ENCODE measurements at places on chromosomes 16 and 17.

- no peak for DNase-seq
Observed at GRCh38 chr16:8663192-8664089, 11.0 kb upstream of the ABAT start.

GRCh38 chr16:89142474-89143195 lies 28.9 kb upstream of the CDH15 start:
- no peak for DNase-seq

DNA sequence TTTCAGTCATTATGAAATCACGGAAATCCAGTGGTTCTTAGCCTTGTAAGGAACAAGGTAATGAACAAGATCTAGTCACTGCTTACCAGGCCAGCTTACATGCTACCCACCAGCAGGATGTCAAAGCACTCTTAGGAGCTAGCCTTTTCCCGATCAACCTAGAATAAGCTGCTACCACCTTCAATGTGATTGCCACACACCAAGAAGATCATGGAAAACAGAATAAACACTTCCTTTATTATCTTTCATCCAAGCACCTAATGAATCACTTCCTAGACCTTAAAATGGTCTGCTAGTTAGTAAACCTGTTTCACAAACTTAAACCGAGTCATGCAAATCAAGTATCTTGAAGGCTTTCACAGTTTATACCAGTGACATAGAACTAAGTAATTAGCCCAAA lies 5.0 kb downstream of the BBS2 start:
- DNase-seq: no peak

DNA sequence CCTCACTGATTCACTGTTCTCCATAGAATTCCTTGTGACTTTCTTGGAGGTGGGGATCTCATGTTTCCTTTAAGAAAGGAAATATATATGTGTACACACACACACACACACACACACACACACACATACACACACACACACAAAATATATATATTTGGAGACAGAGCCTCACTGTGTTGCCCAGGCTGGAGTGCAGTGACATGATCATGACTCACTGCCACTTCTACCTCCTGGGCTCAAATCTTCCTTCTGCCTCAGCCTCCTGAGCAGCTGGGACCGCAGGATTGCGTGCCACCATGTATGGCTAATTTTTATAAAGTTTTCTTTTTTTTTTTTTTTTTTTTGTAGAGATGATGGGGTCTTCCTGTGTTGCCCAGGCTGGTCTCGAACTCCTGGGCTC lies 45.9 kb downstream of the CDH13 start:
- no peak for DNase-seq

DNA sequence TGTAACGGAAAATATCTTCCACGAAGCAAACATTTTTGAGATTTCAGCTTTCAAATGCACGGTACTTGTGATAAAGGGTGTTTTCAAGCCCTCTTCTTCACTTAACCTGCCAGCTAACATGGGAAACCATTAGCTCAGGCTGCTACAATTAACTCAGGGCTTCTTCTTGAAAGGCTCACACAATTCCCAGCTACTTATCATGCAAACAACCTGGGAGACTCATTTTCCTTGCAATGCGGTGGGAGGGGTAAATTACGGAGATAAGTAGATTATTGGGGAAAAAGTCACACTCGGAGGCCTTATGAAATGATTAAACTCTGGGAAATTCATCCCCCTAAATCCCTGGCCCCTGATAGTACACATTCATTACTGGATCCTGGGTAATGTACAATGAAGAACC lies 266.4 kb downstream of the STX8 start:
- no peak for DNase-seq

- peak; percentile 83 for DNase-seq
Observed at GRCh38 chr16:50747207-50747956, 5.5 kb downstream of the CYLD start.

DNA sequence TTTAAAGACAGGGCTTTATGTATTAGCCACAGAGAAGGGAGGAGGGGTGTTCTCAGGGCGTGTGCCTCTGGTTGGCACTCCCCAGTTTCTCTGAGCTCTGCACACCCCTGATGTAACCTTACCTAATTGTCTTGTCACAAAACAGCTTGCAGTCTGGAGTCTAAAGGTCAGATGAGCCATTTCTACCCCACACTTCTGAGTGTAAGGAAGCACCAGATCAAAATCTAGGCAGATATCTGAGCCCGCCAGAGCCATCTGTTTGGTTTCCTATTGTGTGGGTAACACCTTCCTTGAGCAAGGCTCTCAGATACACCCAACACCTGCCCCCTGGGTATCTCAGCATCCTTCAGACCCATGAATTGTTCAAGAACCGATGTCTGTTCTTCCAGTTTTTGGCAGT lies 15.5 kb downstream of the CDH1 start:
- peak; percentile 58 for DNase-seq

DNA sequence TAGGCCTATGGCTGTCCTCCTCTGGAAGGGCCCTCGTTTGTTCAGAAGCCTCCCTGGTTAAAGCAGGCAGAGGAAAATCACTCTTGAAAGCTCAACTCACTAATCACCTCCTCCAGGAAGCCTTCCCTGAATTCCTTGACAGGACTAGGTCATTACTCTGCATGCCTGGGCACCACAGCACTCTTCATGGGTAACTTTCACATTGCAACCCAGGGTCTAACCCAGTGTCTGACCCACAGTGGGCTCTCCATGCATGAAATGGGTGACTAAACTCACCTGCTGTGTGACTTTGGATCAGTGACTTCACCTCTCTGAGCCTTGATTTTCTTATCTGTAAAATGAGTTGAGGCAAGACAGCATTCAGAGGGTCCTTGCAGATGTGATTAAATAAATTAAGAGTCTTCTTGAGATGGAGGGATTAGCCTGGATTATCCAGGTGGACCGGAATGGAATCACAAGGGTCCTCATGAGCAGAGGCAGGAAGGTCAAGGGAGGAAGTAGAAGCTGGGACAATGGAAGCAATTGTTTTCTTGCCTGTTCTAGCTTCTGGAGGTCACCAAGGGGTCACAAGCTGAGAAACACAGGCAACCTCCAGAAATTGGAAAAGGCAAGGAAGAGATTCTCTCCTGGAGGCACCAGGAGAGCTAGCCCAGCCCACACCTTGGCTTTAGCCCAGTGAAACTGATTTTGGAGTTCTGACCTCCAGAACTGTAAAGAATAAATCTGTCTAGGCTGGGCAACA lies 3.8 kb upstream of the RAI1 start:
- DNase-seq: no peak

- no peak for DNase-seq
Observed at GRCh38 chr17:48498164-48498850, 32.5 kb downstream of the HOXB1 start.

GRCh38 chr16:82379551-82379950 lies 209.5 kb upstream of the MPHOSPH6 start:
- DNase-seq: no peak
